ENCODE measurements at places on chromosomes 16 and 17.
A peak's percentile ranks its signal among the peaks of the same experiment; 100 is the strongest.

GRCh38 chr16:12752159-12752558 lies 51.5 kb downstream of the CPPED1 start:
- no peak for DNase-seq

GRCh38 chr17:81049372-81049911 lies 14.5 kb downstream of the BAIAP2 start:
- no peak for DNase-seq

- no peak for DNase-seq
Observed at GRCh38 chr17:35099908-35100307, 19.8 kb downstream of the RAD51D start.

DNA sequence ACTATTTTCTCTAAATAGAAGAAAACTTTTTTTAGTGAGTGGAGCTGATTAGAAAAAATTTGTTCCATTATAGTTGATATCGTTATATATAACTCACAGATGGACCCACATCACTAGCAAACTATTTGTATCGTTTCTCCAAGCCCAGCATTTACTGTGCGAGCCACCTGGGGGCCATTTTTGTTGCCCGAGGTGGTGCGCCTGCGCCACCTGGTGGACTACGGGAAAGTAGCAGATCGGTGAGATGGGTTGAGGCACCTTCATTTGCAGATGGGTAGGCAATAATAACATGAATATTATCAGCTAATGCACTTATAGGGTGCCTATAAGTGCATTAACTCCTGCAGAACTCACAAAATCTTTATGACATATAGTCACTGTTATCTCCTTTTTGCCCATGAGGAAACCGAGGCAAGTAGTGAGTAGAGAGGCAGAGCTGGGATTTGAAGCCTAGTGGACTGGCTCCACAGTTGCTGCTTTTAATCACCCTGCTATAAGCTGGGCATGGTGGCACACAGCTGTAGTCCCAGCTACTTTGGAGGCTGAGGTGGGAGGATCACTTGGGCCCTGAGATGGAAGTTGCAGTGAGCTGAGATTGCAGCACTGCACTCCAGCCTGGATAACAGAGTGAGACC lies 23.2 kb upstream of the NTN1 start:
- peak; percentile 67 for DNase-seq

DNA sequence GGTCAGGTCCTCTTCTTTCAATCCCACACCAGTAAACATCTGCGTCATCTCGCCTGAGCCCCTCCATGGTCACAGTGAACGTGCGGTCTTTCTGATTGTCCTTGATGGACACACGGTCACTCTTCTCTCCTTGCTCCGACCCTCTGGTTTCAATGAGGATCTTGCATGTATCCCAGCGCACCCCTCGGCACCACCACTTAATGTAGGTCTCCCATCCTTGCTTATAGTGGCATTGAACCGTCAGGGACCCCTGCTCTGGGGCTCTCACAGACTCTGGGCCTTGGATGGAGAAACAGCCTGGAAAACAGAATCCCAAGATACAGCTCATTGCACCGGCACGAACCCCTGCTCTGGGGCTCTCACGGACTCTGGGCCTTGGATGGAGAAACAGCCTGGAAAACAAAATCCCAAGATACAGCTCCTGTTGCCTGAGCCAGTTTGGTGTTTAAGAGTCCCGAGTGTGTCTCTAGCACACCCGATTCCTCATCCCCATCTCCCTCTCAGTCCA lies 5.4 kb downstream of the CD300LB start:
- DNase-seq, result no peak

GRCh38 chr17:65523411-65523810 lies 38.0 kb downstream of the AXIN2 start:
- no peak for DNase-seq

Data from activated CD4-positive, alpha-beta T cell treated with anti-CD3 and anti-CD28 coated beads for 24 hours (primary cell).